ENCODE measurements at places on chromosomes 4 and X.
A peak's percentile ranks its signal among the peaks of the same experiment; 100 is the strongest.

GRCh38 chrX:135543172-135543571 is 22.7 kb downstream of the INTS6L start:
- DNase-seq, result no peak

- no peak for DNase-seq
These were observed 20.5 kb upstream of the OPN1LW start for GRCh38 chrX:154123241-154124219.

- DNase-seq, result no peak
These were observed 112.4 kb downstream of the RNF150 start for GRCh38 chr4:141020801-141021261.

- DNase-seq, result no peak
These were observed 20.1 kb upstream of the CXCR3 start for GRCh38 chrX:71638409-71638808.

DNA sequence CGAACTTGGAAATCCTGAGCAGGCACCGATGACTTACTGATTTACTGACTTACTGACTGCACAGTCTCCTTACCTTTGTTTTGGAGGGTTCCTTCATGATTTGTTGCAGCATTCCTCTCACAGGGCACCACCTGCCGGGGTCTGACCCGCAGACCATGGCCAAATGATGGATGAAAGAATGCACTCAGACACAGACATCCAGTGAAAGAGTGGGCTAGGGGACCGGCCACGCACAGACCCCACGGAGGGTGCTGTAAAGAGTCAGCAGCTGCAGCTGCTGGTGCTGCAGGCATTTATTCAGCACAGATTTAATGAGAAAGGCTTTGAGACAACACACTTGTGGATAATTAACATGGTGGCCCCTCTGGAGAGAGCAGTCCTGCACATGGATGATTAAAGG is 3.4 kb downstream of the MAGEB5 start:
- DNase-seq, result no peak

- peak; percentile 16 for DNase-seq
These were observed at the start of gene HSPA4L for GRCh38 chr4:127782275-127783025. HSPA4L (plus strand) TSS chr4:127782322; CDS start chr4:127782551, 229 bp downstream.

- DNase-seq, result no peak
These were observed 487.7 kb downstream of the TECRL start for GRCh38 chr4:63921561-63921960.

GRCh38 chr4:126242679-126243390 is 928.1 kb downstream of the FAT4 start:
- no peak for DNase-seq

DNA sequence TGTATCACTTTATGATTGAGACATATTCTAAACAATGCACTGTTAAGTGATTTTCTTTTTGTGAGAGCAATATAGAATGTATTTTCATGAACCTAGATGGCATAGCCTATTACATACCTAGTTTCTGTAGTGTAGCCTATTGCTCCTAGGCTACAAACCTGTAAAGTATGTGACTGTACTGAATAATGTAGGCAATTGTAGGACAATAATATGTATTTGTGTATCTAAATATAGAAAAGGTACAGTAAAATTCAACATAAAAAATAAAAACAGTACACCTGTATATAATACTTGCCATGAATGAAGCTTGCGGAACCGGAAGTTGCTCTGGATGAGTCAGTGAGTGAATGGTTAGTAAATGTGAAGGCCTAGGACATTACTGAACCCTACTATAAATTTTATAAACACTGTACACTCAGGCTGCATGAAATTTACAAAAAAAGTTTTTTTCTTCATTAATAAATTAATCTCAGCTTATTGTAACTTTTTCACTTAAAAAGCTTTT is 106.7 kb downstream of the VSIG4 start:
- DNase-seq, result no peak

DNA sequence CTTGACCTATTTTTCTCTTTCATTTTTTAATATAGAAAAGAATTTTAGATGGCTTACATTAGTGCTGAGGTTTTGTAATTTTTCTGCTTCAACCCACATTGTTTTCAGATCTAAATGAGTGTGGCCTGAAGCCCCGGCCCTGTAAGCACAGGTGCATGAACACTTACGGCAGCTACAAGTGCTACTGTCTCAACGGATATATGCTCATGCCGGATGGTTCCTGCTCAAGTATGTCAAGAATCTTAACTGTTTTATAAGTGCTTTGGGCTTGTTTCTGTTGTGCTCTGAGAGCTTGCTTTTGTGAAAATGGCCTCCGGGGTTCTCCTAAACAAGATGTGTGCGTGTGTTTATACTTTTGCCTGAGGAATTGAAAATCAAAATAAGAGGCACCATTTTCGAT is 41.6 kb downstream of the NPNT start:
- DNase-seq, result no peak

DNA sequence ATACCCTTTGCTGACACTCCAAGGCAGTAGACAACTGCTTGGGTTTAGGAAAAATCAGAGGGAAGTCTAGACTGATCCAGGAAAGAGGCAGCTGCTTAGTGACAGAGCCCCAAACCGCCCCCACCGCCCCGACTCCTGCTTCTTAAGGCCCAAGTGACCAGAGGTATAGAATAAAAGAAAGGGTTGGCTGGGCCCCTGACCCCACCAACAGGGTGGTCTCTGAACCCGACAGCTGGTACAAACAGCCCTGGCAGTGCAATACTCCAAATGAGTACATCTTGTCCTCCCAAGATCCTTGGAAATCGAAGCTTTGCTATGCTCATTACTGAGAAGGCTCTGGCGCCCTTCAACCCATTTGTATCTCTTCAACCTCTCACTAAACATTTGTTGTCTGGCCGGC is 78.1 kb upstream of the PLAC1 start:
- DNase-seq, result no peak

GRCh38 chrX:84469226-84469625 is 33.0 kb downstream of the HDX start:
- no peak for DNase-seq

GRCh38 chrX:153370293-153371055 is 30.7 kb downstream of the PNMA6E start:
- no peak for DNase-seq

- no peak for DNase-seq
These were observed 262.1 kb upstream of the GPC4 start for GRCh38 chrX:133677123-133678063.

GRCh38 chr4:82248903-82249632 is 124.7 kb downstream of the HNRNPD start:
- no peak for DNase-seq

DNA sequence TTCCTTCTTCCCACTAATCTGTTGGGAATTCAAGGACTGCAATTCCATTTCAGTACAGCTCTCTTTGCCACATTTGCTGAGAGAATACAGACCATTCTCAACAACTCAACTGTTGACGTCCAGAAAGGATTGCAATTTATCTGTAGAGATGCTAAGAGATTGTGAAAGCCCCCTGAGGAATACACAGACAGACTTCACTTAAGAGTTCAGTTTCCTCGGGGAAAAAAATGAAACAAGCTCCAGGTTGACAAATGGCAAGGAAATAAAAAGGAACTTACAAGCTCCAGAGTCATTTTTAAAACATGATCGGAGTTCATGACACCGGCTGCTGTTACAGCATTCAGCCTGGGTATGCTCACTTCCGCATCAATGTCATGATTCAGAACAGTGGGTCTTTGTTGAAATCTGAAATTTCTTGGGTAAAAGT is 13.8 kb downstream of the TLR10 start:
- no peak for DNase-seq

- no peak for DNase-seq
These were observed 58.2 kb upstream of the C4orf50 start for GRCh38 chr4:6076391-6076790.

DNA sequence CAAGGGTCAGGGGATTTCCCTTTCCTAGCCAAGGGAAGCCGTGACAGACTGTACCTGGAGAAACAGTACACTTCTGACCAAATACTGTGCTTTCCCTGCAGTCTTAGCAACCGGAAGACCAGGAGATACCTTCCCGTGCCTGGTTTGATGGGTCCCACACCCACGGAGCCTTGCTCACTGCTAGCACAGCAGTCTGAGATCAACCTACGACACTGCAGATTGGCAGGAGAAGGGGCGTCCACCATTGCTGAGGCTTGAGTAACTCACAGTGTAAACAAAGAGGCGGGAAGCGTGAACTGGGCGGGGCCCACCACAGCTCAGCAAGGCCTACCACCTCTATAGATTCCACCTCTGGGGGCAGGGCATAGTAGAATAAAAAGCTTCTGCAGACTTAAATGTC is 48.7 kb upstream of the SRD5A3 start:
- no peak for DNase-seq

DNA sequence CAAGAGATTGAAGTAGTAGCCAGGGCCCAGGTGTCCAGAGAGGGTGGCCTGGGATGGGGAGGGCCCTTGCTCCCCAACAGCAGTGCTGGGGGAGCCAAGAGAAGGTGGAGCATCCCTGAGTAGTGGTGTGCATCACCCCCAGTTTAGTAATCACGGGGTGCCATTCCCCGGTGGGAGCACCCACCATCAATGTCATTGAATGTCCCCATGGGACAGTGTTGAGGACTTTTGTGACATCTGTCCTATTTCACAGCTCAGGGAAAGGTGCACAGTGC is 4.4 kb upstream of the CPZ start:
- DNase-seq, result no peak

DNA sequence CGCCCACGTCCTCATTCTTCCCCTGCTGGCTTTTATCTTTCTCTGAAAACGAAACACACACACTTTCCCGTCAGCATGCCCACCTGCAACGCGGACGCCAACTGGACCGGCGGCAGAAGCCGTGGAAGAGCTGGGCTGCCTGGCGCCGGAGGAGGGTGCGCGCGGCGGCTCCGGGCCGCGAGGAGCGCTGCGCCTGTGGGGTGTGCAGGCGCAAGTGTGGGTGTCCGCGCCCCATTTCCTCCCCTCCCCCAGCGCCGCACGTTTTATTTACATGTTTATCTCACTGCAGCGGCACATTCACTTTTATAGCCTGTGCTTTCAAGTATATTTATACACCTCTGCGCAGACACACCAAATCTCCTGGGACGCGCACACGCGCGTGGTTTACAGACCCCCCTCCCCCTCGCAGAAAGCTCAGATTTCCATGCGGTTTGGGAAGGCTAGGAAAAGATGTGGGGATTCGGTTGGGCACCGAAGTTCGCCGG is 1.5 kb downstream of the PITX2 start:
- DNase-seq, result no peak

- DNase-seq, result no peak
These were observed 36.0 kb upstream of the SPANXC start for GRCh38 chrX:141278306-141278705.

DNA sequence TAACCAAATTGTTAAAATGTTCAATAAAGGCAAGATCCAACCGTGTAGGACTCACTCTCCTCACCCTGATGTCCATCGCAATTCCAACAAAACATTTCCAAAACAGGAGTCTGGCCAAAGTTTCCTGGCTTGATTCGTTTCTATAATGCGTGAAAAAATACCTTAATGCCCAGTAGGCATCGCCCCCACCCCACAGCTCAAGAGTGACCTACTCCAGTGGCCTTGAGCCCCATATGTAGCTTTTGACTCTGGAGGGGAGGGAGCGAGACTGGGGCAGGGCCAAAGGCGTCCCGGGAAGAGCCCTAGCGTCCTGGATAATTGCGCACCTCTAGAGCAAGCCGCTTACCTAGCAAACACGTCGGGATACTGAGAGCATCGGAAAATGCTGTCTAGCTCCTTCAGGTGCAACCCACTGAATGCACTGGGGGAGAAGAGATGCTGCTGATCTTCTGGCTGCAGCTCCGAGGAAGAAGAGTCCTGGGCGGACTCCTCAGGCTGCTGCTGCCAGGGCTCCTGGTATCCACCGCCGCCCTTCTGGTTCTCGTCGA is 55.6 kb upstream of the NKAP start:
- no peak for DNase-seq

GRCh38 chr4:113560579-113560978 is 201.0 kb downstream of the CAMK2D start:
- DNase-seq, result no peak

- no peak for DNase-seq
These were observed 3.7 kb upstream of the SETD7 start for GRCh38 chr4:139559687-139560086.

DNA sequence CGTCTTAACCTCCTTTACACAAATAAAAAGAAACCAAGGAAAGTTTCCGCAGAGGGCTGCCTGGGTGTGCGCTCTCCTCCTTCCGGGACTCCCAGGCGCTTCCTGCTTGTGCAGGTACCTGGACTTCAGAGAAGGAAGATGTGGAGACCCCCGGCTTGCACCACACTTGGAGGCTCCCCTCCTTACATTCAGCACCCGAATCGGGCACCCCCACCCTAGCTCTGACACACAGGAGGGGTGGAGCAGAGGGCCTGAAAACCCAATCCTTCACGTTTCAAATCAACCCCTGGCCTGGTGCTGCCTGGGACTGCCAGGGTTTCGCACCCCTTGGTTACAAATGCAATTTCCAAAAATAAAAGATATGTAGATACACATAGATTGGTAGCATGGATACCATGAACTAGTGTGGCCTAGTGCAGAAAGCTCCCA is 3.1 kb downstream of the NKX3-2 start:
- no peak for DNase-seq

Data from activated CD8-positive, alpha-beta memory T cell treated with anti-CD3 and anti-CD28 coated beads for 48 hours (primary cell).